ENCODE measurements at places on chromosomes 7 and 10.

GRCh38 chr7:82286798-82287140 lies 156.8 kb downstream of the CACNA2D1 start:
- no peak for DNase-seq

GRCh38 chr7:15625466-15625865 lies 61.0 kb downstream of the MEOX2 start:
- DNase-seq = no peak

- DNase-seq = no peak
Measured at GRCh38 chr10:95440756-95441546, 120.2 kb downstream of the SORBS1 start.

- DNase-seq = no peak
Measured at GRCh38 chr7:77382532-77382931, 33.6 kb downstream of the GSAP start.

DNA sequence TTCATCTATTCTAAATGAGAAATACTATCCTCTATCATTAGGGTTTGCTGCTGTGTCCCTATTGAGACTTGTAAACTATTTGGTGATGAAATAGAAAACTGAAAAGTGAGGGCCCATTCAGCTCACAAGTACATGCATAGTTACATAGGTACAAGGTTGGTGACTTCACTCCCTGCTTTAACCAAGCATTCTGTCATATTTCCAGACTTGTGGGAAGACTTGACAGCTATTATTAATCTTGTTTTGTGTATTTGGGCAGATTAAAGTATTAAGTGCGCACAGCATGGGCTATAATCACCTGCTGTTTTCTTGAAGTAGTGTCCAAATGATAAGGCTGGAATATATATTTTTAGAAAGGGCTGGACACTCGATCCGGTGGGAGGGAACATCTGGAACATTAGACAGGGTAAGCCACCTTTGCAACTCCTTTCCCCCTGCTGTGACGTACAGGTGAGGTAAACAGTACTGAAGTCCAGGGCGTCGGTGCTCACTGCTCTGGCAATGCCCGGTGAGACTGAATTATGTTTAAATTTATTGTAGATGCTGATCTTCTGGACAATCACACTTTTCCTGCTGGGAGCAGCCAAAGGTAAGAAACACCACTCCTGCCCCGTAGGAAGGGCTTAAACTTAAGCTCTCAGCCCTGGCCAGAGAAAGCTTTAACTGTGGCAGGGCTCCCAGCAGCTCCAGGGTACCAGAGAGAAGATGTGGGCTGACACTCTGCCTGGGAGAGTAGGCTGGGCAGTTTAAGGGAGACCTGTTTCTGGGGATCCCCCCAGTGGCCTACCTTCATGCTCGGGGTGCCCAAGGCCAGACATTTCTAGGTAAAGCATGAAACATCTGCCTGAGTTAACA lies at the start of gene PNLIPRP1:
TSS of gene PNLIPRP1 (plus strand) at position 370 of the 855 bp plus-strand sequence. CDS start at position 541, 171 bp downstream.
- no peak for DNase-seq

Measured in amniotic stem cell (primary cell).